ENCODE measurements at places on chromosomes 7 and 10. TPM values are rescaled to one million over a fixed set of nuclear protein-coding genes. Genes with fewer than 3 reads are reported as not detected.

GRCh38 chr10:94102436-94102835 lies 108.7 kb downstream of the PLCE1 start:
- no peak overlapping the region for H3K27ac ChIP-seq
- H3K27me3 ChIP-seq, result no peaks in the 10 kb centered on the region
- H3K36me3 ChIP-seq, result no peaks in the 10 kb centered on the region
- no peak for DNase-seq
- H3K4me3 ChIP-seq, result no peak overlapping the region

- no peak for DNase-seq
- peaks cover 6% of the 10 kb centered on the region for H3K4me1 ChIP-seq
- H3K4me3 ChIP-seq, result no peak overlapping the region
These were observed 64.4 kb upstream of the ARID5B start for GRCh38 chr10:61836888-61837754.

- no peak overlapping the region for H3K4me3 ChIP-seq
- no peaks in the 10 kb centered on the region for H3K4me1 ChIP-seq
- no peaks in the 10 kb centered on the region for H3K36me3 ChIP-seq
- no peak for DNase-seq
These were observed 58.2 kb downstream of the GOLGA7B start for GRCh38 chr10:97907830-97908229.

- no peaks in the 10 kb centered on the region for H3K4me1 ChIP-seq
- H3K36me3 ChIP-seq, result no peaks in the 10 kb centered on the region
- H3K4me3 ChIP-seq, result no peak overlapping the region
- H3K27me3 ChIP-seq, result no peaks in the 10 kb centered on the region
- DNase-seq, result no peak
These were observed 15.2 kb upstream of the NFE2L3 start for GRCh38 chr7:26136831-26137230.

GRCh38 chr7:101562531-101563197 lies 66.4 kb downstream of the MYL10 start:
- no peaks in the 10 kb centered on the region for H3K27me3 ChIP-seq
- no peak overlapping the region for H3K27ac ChIP-seq
- peaks cover 7% of the 10 kb centered on the region for H3K4me1 ChIP-seq
- DNase-seq, result peak; percentile 45
- H3K36me3 ChIP-seq, result no peaks in the 10 kb centered on the region

GRCh38 chr10:113554214-113554613 lies 1.4 kb downstream of the HABP2 start:
- H3K4me1 ChIP-seq, result peaks cover 8% of the 10 kb centered on the region
- no peak overlapping the region for H3K4me3 ChIP-seq
- H3K27me3 ChIP-seq, result peaks cover 90% of the 10 kb centered on the region

DNA sequence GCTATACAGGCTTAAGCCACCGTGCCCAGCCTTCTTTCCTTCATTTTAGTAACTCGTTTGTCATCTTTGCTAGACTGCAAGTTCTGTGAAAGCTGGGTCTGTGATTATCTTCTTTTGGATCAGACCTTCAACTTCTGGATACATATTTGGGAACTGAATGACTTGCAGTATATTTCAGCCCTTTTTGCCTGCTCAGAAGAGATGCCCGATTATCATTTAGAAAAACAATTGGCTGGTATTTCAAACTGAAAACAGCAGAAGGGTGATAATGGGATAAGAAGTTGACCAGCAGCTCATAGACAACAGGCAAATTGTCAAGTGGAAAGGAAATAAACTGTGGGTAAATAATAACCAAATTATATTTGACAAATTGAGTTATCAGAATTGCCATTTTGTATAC lies 14.6 kb downstream of the RSBN1L start:
- H3K4me1 ChIP-seq, result no peaks in the 10 kb centered on the region
- no peak overlapping the region for H3K4me3 ChIP-seq
- H3K36me3 ChIP-seq, result no peaks in the 10 kb centered on the region
- no peak overlapping the region for H3K27ac ChIP-seq

- H3K4me1 ChIP-seq, result no peaks in the 10 kb centered on the region
- DNase-seq, result no peak
- no peak overlapping the region for H3K4me3 ChIP-seq
- H3K27ac ChIP-seq, result no peak overlapping the region
These were observed 8.8 kb downstream of the FOXL3 start for GRCh38 chr7:298743-299142.

CCM2 gene
- total RNA-seq, result 37.0 TPM

OPN1SW gene
- total RNA-seq, result not detected

DNA sequence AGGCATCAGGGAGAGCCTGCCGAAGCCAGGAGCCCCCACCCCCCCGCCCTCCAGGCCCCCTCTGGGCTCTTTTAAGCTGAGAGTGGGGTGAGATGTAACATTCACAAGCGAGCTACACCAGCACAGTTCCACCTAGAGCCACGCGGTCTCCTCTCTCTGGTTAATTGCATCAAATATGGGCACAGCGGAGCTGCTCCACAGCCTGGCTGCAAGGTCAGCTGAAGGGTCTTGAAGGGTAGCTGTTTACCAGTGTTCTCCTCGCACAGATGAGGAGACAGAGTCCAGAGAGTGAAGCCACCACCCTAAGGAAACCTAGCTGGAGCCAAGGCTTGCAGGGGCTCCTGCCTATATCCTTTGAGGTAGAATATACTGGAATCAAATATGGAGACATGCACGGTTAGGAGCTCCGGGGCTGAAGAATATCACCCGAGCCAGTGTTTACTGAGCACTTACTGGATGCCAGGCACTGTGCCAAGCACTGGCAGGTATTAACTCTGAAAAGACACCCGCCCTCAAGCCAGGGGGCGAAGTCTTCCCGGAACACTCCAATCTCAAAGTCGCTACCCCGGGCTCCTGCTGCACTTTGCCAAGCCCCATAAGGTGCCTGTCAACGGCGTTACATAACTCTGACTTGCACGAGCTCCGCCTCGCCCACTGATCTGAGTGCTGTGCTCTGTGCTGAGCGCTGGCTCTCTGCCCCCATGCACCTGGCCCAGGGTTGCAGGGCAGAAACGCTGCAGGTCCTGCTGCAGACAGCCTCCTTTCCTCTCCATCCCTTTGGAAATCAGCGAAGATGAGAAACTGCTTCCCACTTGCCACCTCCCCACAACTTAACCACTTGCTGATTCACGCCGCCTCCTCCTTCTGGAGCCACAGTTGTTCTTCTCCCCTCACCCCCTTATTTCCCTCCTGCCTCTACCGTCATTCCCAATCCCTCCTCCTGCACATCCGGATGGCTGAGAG lies 5.4 kb downstream of the CHST15 start:
- DNase-seq, result no peak
- H3K4me1 ChIP-seq, result peaks cover 4% of the 10 kb centered on the region
- H3K4me3 ChIP-seq, result no peak overlapping the region
- H3K27me3 ChIP-seq, result peaks cover 30% of the 10 kb centered on the region
- no peak overlapping the region for H3K27ac ChIP-seq
- H3K36me3 ChIP-seq, result no peaks in the 10 kb centered on the region

DNA sequence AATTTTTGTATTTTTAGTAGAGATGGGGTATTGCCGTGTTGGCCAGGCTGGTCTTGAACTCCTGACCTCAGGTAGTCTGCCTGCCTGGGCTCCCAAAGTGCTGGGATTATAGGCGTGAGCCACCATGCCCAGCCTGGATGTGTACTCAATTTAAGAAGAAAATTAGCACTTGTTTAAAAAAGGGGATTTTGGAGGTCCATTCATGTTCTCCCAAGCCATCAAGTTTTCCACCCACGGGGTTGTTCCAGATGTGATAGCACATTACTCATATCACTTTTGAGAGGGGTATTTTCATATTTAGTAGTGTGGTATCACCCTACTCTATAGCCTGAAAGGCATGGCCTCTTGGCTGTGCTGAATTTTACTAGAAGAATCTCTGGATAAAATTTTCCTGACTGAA lies 10.5 kb upstream of the SLC26A3 start:
- H3K36me3 ChIP-seq, result no peaks in the 10 kb centered on the region
- no peak for DNase-seq
- H3K27ac ChIP-seq, result no peak overlapping the region

- no peak for DNase-seq
- H3K4me3 ChIP-seq, result no peak overlapping the region
- H3K27me3 ChIP-seq, result no peaks in the 10 kb centered on the region
- H3K27ac ChIP-seq, result no peak overlapping the region
- no peaks in the 10 kb centered on the region for H3K36me3 ChIP-seq
These were observed 16.4 kb upstream of the NPS start for GRCh38 chr10:127532659-127533058.

DNA sequence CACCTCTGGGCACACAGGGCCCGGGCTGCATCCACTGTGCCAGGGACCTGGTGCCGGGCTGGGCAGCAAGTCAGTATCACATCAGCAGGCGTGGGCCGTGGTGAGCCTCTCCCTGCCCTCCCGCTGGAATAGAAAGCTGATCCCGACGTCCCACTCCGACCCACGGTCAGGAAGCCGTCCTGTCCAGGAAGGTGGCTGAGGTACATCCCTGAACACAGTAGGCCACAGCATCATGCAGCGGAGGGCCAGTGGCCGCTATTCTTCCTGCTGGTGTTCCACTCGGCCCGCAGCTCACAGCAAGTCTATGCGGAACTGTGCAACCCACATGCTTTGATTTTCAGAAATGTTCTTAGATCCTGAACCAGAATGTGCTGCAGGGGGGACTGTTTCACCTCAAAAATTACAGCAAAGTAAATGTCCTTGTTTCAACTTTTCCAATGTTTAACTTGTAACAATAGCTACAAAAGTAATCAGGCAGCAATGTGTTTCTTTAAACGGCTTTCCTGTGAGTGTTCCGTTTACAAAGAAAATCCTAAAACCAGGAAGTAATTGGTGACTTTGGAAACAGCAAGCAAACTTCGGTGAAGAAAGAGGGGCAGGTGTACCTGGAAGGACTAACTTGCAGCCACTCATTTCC lies 676 bp upstream of the GPR146 start:
- DNase-seq, result no peak
- peak overlapping the region; percentile 44 for H3K4me3 ChIP-seq
- peaks cover 11% of the 10 kb centered on the region for H3K4me1 ChIP-seq
- peak overlapping the region; percentile 84 for H3K27ac ChIP-seq
- no peaks in the 10 kb centered on the region for H3K27me3 ChIP-seq

DNA sequence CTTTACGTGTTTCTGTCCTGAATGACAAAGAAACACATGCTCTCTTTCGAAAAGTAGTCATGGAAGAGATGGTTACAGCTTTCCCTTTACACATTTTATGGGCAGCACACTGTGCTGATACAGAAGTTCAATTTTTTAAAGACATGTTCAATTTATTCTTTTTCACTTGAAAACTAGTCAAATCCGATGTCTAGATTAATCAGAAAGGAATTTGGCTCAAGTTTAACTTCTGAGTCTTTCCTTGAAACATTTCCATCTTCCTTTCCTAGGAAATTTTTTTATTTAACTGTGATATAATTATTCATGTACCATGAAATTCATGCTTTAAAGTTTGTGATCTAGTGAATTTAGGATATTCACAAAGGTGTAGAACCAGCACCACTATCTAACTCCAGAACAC lies 360.1 kb downstream of the TNS3 start:
- H3K36me3 ChIP-seq, result no peaks in the 10 kb centered on the region
- no peaks in the 10 kb centered on the region for H3K27me3 ChIP-seq
- DNase-seq, result no peak
- no peak overlapping the region for H3K4me3 ChIP-seq
- H3K27ac ChIP-seq, result no peak overlapping the region

DNA sequence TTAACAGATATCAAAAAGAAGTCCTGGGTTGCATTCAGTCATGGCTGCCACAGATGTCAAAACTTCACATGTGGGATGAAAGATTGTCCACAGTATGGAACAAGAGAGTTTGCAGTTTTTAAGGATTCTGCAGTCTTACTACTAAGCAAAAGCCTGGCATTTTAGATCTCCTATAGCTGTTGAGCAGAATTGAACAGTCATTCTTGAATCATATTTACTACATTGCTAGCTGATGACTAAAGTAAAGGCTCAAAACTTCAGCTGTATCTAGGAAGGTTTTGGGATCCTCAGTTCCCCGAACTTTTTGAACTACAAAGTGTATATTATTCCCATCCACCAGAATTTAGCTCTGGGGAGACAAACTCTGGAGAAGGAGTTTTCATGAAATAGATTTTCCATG lies 31.0 kb downstream of the BET1 start:
- no peak overlapping the region for H3K27ac ChIP-seq
- no peaks in the 10 kb centered on the region for H3K36me3 ChIP-seq
- H3K4me1 ChIP-seq, result peaks cover 11% of the 10 kb centered on the region
- no peak overlapping the region for H3K4me3 ChIP-seq

DNA sequence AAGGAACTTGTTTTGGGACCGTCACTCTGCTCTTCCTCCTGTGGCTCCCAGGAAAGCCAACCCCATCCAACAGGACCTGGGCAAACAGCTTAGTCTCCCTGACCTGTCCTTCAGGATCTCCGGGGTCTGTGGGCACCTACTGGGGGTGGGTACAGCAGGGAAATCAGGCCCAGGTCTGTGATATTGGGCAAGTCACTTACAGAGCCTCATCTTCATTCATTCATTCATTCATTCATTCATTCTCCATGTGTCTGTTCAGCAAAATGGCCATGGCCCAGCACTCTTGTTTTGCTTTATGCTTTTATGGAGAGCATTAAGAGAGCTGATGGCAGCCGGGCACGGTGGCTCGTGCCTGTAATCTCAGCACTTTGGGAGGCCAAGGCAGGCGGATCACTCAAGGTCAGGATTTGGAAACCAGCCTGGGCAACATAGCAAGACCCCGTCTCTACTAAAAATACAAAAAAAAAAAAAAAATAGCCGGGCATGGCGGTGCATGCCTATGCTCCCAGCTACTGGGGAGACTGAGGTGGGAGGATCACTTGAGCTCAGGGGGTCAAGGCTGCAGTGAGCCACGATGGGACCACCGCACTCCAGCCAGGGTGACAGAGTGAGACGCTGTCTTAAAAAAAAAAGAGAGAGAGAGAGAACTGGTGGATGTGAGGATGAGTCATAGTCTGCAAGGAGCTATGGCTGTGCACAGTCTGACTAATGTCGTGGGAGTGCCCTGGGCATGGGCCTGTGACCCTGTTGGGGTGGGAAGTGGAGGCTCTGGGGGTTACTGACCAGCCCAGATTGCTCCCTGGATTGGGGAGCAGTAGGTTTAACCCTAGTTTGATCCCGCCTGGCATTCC lies 54.3 kb downstream of the CLIP2 start:
- H3K4me1 ChIP-seq, result no peaks in the 10 kb centered on the region
- no peaks in the 10 kb centered on the region for H3K27me3 ChIP-seq
- no peaks in the 10 kb centered on the region for H3K36me3 ChIP-seq
- H3K27ac ChIP-seq, result no peak overlapping the region
- no peak for DNase-seq

- no peak for DNase-seq
- no peak overlapping the region for H3K4me3 ChIP-seq
- peaks cover 11% of the 10 kb centered on the region for H3K4me1 ChIP-seq
- H3K36me3 ChIP-seq, result no peaks in the 10 kb centered on the region
These were observed 189.9 kb downstream of the MTERF1 start for GRCh38 chr7:91690541-91691070.

- no peak overlapping the region for H3K27ac ChIP-seq
- DNase-seq, result no peak
- no peak overlapping the region for H3K4me3 ChIP-seq
- H3K27me3 ChIP-seq, result no peaks in the 10 kb centered on the region
- no peaks in the 10 kb centered on the region for H3K36me3 ChIP-seq
These were observed 232.6 kb downstream of the CELF2 start for GRCh38 chr10:11250304-11250703.

GRCh38 chr7:128939075-128939860 lies 1.5 kb downstream of the IRF5 start:
- H3K27ac ChIP-seq, result no peak overlapping the region
- H3K27me3 ChIP-seq, result peaks cover 61% of the 10 kb centered on the region
- H3K36me3 ChIP-seq, result no peaks in the 10 kb centered on the region
- no peaks in the 10 kb centered on the region for H3K4me1 ChIP-seq

All from GM23338 (cell line).